ENCODE measurements at places on chromosomes 7 and 10.

GRCh38 chr7:148772297-148773089 is 73.8 kb downstream of the CUL1 start:
- DNase-seq, result no peak

DNA sequence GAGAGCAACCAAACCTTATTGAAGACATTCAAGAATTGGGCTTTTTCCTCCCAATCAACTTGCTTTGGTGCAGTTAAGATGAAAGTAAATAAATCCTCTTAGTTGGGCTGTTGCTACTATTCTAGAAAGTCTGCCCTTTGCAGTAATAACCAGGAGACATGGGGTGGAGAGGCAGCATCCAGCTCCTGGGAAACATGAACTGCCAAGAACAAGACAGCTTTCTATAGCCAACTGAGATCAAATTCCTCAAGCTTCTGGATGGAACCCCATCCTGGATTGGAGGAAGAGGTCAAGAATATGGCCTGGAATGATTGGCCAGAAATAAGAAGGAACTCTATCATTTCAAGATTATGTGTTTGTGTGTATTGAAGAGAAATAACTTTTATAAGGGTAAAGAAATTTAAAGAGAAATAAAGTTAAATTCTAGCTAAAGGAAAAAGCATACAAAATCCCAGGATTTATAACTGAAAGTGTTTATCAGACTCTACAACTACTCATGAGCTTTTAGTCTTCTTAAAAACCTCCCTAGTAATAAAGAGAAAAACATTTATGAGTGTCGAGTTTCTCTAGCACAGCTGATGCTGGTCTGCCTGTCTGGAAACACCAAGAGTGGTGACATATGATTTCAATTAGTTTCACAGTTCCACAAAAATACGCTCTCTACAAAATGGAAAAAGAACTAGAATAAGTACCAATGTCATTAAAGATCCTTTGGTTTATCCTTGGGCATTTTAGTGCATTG is 70.1 kb upstream of the COL1A2 start:
- DNase-seq, result no peak

- no peak for DNase-seq
These were observed 3.6 kb downstream of the OR2F2 start for GRCh38 chr7:143938379-143939243.

- DNase-seq, result no peak
These were observed 21.9 kb downstream of the SND1 start for GRCh38 chr7:127673902-127674301.

DNA sequence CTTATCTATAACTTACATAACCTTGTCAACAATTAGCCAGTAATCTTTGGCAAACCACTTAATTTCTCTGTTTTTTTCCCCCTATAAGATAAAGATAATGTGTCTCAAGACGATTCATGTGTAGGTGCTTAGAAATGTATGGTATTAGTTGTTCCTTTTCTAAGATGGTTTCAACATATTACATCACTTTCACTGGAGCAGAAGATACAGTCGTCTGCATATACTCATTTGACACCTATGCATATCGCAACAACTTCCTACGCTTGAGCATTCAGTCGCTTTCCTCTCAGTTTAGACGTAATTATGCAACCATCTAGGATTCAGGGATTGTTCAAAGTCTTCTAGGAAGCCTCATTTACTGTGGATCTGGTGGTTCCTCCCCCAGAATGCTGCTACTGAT is 396.7 kb downstream of the PHTF2 start:
- no peak for DNase-seq

- DNase-seq, result no peak
These were observed 552.9 kb downstream of the ARL4A start for GRCh38 chr7:13240349-13240748.

- DNase-seq, result no peak
These were observed 975.2 kb upstream of the AUTS2 start for GRCh38 chr7:68623030-68623429.

DNA sequence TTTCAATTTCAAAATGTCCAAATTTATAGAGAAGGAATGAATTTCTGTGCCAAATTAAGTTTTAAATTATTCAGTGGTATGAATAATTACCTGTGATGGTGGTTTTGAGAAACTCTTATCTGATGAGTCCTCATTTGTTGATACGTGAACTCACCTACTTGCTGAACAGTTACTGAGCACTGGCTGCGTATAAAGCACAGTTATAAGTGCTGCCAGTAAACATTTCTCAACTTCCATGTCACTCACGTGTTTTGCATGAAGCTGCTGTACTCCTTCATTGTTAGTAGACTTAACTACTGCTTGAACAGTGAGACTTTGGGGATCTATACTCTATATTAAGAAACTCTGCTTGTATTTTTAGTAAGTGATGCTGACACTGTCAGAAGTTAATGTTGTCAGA is 269.1 kb upstream of the FZD8 start:
- no peak for DNase-seq
